CD4-positive, alpha-beta memory T cell (primary cell): ENCODE measurements at places on chromosomes 3 and 15. TPM values are rescaled to one million over a fixed set of nuclear protein-coding genes. Genes with fewer than 3 reads are reported as not detected.
A peak's percentile ranks its signal among the peaks of the same experiment; 100 is the strongest.

DNA sequence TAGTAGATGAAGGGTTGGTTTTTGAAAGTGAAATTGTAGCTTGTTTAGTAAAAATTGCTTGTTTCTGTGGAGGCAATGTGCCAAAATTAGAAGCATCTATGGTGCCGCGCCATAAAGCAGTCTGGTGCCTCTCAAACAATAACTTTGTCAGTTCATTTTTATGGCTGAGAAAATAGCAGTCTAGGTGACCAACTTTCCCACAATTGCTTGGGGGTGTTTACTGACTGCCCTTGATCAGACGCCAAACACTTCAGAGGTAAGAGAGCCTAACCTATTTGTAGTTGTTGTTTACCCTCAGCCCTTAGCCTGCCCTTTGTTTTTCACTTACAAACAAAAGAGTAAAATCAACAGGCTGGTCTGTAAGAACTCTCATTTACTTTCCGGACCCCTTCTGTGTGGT, 174.5 kb downstream of the FNDC3B start:
- no peak for DNase-seq

DNA sequence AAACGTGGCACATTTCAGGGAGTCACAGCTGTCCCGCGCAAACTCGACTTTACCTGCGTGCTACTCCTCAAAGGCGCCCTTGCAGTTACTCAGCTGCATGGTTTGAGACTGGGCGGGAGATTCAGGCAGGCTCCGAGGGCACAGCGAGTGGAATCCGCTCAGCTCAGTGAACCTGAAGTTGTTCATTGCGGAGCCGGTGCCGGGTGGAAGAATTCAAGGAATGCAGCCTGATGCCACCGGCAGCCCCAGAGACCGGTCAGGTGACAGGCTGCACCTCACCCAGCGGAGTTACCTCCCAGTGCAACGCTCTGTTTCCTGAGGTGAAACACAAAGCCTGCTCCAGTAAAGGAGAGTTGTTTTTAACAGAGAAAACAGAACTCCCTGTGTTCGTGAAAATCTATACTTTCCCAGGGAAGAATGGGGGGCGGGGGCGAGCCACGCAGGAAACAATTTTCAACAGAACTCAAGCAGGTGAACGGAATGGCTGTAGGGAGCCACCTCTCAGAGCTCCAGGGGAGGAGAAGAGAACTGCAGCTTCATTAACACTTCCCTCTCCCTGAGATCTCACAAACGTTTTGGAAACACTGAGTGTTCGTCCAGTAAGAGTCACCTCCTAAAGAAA, 3.8 kb downstream of the VEPH1 start:
- DNase-seq, result no peak

GRCh38 chr3:31421314-31422048, 111.2 kb upstream of the STT3B start:
- no peak for DNase-seq

Gene SYNPR
- total RNA-seq, result not detected

- DNase-seq, result no peak
These were observed 13.5 kb downstream of the TARS3 start for GRCh38 chr15:101710806-101711205.

DNA sequence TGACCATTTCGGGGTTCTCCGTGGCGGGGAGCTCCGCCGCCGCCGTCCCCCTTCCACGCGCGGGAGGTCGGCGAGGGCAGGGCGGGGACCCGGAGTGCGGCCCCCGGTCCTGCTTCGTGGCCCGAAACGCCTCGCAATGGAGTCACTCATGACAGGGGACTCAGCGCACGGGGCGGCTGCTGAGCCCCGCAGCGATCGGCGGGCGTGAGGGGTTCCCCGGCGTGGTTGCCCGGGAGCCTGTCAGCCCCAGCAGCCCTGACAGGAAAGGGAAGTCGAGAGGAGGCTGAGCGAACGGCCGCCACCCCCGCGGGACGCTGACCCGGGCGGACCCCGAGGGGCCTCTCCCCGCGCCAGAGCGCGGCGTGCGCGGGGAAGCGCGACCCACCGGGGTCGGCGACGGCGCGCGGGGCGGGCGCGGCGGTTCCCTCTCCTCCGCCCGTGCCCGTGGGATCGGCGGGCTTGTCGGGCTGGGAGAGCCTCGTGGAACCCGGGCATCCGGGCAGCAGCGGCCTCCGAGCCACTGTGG, 564 bp upstream of the PIGZ start:
- peak; percentile 41 for DNase-seq

GRCh38 chr15:74268020-74268419, 31.9 kb downstream of the CCDC33 start:
- no peak for DNase-seq

- DNase-seq, result no peak
These were observed 32.8 kb downstream of the CFAP20DC start for GRCh38 chr3:59016930-59017616.

Gene ASB7
- total RNA-seq, result 20.0 TPM

DNA sequence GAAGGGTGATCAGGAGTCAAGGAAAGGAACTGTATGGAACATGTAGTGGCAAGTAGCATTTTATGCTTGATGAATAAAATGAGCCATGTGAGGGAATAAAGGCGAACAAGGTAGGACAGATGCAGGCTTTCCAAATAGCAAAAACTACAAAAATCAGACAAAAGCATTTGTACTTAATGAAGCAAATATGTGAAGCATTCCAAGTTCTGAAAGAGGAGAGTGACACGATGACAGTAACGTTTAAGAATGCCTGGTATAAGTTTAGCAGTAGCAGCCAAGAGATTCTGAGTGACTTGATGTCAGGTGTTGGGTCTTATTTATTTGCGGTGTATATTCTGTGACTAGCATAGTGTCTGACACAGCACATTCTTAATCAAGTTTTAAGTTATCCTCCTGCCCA, 408.2 kb upstream of the RASGRP1 start:
- no peak for DNase-seq

- DNase-seq, result no peak
These were observed 86.5 kb downstream of the TNIK start for GRCh38 chr3:171373711-171374110.

Gene CLN6
- total RNA-seq, result 14.5 TPM

DNA sequence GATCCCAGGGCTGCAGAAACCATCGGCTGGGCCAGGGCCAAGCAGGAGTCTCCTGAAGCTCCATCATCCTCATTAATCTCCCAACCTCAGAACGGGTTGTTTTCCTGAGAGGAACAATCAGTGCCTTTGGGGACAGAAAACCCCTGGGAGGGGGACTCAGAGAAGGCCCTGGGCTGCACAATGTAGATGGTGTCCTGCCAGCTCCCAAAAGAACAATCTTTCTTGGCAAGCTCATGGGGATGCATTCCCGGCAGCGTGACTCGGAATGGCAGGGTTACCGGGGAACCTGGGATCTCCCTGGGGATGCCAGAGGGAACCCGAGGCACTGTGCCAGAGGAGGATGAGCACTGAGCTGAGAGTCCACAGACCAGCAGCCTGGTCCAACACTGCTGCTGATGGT, 72.1 kb upstream of the ATP2B2 start:
- DNase-seq, result no peak

DNA sequence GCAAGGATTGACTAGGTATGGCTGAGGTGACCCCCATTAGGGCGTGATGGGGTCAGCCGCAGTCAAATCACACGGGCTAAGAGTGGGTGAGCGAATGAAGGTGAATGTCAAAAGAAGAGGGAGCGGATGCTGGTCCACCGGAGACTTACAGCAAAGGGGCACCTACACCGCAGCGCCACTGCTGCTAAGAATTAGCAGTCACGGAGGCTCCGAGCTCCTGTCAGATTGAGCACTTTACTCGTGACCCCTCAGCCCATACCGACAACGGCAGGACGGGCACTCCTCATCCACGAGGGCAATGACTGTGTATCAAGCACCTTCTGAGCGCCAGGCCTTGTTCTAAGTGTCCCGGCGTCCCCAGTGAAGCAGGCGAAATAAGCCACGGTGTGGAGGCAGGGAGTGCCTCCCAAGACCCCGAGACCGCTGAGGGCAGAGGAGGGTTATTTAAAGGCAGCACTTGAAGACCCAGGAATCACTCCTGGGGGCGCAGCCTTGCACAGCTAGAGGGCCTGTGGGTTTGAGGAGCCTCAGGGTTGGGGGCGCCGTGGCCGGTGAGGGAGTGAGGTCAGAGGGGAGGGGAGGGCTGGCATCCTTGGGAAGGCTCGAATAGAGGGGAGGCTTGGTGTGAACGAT, 61.6 kb upstream of the GATA2 start:
- no peak for DNase-seq

- DNase-seq, result no peak
These were observed 60.6 kb upstream of the ADAMTS9 start for GRCh38 chr3:64748244-64748904.

- DNase-seq, result peak; percentile 60
These were observed 21.9 kb downstream of the PLCL2 start for GRCh38 chr3:16906682-16907081.

GRCh38 chr15:48798319-48798718, 12.6 kb downstream of the CEP152 start:
- no peak for DNase-seq

DNA sequence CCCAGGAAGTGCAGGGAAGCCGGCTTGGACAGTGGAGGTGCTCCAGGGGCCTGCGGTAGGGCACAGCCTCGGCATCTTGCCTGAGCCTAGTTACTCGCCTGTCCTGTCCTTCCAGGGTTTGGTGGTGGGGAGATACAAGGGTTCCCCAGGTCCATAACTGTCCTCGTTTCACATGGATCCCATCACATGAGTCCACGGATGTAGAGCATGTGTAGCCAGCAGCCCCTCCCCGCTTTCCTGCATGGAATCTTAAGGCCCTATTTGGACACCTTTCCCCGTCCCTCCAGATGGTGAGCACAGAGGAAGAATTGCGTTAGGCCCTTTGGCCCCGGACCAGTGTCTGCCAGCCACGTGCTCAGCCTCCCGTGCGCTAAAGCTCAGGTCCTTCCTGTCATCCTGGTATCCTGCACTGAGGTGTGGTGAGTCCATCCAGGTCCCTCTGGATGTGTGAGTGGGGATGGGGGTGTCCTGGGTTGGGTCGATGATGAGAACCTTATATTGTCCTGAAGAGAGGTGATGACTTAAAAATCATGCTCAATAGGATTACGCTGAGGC, 230.4 kb downstream of the SNRPN start:
- no peak for DNase-seq

DNA sequence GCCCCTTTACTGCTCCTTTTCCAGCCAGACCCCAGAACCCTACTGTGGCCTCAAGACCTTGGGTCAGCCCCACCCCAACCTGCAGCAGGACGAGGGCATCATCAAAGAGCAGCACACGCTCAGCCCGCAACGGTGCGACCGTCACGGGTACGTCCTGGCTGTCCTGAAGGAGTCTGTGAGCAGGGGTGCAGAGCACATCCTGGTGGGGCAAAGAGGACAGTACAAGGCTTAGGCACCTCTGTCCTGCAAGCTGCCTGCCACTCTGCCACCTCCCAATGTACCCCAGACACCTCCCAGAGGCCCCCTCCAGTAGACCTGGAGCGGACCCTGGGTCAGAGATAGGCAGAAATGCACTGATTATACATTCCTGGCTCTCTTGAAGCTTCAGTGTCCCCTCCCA, 8.0 kb downstream of the ALS2CL start:
- no peak for DNase-seq

DNA sequence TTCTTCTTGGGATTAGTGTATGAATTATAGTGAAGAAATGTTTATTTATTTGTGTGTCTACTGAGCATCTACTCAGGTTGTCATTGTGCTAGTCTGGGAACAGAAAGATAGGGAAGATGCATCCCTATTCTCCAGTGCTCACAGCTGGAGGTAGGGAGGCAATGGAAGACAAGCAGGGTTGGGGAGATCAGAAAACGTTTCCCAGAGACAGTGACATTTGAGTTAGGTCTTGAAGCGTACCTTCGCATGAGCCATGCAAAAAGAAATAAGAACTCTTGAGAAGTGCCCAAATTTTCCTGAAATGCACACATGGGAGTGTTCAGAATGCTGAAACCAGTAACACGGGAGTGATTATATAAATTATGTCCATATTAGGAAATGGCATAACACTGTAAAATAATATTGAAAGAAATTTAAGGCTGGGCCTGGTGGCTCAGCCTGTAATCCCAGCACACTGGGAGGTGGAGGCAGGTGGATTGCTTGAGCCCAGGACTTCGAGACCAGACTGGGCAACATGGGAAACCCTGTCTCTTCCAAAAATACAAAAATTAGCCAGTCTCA, 5.3 kb upstream of the CEMIP start:
- DNase-seq, result no peak

DNA sequence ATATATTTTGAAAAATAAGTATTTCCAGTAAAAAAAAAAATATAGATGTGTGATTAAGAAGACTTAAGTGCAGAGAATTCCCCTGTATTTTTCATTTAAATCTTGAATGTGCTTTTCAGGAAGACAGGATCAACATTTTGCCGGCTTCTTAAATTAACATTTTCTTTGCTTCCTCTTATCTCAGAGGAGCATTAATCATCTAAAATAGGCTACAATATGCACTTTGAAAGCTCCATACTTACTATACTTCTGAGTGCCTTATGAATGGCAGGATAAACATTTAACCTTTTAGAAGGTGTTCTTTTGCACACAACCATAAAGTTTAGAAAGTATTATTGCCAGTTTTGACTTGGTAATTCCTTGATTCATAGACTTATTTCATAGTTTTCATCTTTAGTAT, 164.3 kb downstream of the ECT2 start:
- no peak for DNase-seq

GRCh38 chr15:73927476-73928240, 1.4 kb downstream of the LOXL1 start:
- DNase-seq, result peak; percentile 80

- peak; percentile 24 for DNase-seq
These were observed 105.9 kb upstream of the HERC1 start for GRCh38 chr15:63939531-63940130.

DNA sequence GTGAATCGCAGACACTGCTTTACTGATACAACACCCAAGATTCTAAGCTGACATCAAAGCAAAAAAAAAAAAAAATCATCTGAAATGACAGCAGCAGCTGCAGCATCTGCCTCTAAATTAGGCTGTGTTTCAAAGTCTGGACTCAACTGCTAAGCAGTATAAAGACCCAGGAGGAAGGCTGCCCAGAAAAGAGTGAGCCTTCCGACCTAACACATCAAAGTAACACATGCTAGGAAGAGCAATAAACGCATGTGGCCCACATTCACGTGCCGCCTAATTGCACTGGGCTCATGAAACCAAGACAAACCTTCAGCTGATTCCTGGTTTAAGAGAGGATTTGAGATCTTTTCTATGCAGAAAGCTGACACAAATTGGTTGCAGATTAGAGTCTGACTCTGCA, 317.1 kb downstream of the ZIC4 start:
- no peak for DNase-seq

DNA sequence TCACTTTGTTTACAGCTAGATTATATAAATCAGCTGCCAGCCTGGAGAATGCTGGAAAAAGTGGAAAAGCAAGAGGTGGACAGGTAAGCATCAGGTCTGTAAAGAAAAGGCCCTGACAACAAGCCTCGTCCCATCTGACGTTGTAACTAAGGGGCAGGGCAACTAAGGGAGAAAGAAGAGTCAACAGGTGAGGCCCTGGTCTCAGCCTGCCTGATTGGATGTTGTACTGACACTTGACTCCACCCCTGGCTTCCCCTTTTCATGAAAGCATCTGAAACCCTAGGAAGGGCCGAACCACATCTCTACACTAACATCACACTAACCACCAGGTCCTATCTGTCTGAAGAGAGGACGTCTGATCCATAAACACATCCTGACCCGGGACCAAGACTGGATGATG, 357.6 kb upstream of the CFAP20DC start:
- no peak for DNase-seq

GRCh38 chr3:116739678-116740077, 30.1 kb downstream of the TUSC7 start:
- no peak for DNase-seq
